ENCODE measurements at places on chromosomes 2 and 18.
A peak's percentile ranks its signal among the peaks of the same experiment; 100 is the strongest.

- DNase-seq: no peak
Measured at GRCh38 chr2:80126596-80127189, 177.9 kb downstream of the LRRTM1 start.

DNA sequence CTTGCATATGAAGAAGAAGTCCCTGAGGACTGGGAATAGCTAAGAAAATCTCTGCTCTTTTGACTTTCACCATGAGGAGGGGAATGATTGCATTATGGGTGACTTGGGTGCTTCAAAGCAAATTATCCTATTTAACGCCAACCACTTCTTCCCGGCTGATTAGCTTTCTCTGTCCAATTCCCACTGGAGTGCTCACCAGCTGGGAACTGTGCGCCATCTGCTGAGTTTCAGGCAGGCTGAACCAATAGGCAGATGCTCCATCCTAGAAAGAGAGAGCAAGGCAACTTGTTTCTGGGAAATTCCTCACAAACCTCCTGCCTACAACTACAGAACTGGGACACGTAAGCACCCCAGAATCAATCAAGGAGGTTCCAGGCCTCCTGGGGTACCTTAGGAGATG is 49.4 kb downstream of the POLE4 start:
- no peak for DNase-seq

DNA sequence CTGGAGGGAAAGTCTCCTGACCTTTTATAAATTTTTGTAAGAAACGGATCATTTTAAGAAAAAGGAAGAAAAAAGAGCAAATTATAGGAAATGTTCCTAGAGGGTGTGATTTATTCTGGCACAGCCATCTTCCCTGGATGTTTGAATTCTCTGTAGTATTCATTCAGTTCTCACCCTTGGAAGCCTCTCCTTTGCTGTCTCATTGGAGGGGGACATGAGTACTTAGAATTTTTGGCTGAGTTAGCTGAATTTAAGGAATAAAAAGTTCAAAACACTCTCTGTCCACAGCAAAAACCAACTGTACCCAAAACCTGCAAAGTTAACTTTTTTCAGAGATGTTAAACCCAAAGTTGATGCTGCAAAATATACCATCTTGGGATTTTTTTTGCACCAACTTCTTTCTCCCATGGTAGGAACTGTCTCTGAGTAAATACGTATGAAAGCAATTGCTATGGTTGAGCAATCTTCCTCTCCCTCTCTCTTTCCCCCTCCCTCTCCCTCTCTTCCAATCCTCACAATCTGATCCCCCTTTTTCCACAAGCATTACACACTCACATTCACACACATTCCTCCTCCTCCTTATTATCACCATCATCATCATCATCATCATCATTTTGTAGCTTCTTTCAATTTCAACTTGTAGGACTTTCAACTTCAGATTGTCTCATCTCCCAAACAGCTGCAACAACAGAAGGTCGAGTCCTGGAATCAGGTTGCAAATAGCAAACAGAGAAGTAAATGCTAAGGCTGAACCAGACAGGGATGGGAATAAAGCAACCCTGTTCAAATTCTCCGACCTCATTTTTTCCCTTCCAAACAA is 183.7 kb downstream of the GFPT1 start:
- DNase-seq: no peak

- no peak for DNase-seq
Measured at GRCh38 chr2:238912228-238912915, 64.5 kb downstream of the TWIST2 start.

DNA sequence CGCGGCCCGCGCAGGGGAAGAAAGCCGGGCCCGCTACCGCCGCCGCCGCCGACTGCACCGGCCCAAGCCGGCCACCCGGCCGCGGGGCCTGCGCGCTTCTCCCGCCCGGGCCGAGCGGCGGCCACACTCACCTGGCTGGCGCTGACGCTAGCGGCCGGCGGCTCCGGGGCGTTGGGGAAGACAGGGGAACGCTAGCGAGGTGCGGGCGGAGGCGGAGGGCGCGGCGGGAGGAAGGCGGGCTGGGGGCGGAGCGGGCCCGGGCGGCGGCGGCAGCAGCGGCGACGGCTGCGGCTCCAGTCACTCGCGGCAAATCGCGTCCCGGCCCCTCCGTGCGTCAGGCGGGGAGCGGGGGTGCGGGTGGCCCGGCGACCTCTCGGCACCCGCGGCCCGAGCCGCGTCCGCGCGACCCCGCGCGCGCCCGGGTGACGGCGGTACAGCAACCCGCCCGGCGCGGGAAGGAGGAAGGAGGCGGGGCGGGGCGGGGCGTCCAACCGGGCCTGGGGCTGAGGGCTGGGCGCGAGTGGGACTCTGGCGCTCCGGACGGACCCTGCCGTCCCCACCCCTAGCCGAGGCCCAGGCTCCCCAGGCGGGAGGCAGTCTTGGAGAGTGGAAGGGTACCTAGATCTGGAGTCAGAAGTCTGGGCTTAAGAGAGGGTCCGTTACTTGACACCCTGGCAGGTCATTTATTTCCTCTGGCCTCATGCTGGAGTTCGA is at the start of gene SESTD1:
SESTD1 (minus strand) TSS at position 465 of the 714 bp plus-strand sequence. CDS start 72,991 bp downstream, outside the sequence.
- DNase-seq: peak; percentile 72

GRCh38 chr18:37450434-37451132 is 115.0 kb downstream of the CELF4 start:
- DNase-seq: no peak

DNA sequence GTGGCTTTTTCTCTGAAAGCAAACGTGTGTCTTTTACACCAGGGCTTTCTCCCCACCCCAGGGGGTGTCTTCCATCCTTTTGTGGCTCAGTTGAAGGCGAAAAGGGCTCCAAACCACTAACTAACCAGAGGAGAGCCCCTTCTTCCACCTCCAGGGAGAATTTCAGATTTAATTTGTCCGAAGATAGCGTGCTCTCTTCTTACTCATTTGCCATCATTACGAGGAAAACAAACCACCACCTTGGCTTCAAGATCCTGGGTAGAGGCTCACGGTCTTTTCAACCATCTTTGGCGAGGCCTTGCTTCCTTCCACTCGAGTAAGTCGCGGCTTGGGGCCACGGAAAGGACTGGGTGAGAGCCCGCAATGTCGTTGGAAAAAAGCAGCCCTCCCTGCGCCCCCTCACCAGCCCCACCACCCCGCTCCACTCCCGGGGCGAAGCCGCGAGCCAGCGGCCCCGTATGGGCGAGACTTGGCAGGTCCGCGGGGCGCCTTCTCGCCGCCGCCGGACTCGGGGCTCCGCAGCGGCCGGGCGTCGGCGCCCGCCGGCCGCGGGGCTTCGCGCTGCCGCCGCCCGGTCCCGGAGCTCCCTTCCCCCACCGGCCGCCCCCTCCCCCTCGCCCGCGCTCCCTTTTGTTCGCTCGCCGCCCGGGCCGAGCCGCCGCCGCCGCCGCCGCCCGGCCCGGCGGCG is 1.7 kb upstream of the ZNF532 start:
- DNase-seq: peak; percentile 40

DNA sequence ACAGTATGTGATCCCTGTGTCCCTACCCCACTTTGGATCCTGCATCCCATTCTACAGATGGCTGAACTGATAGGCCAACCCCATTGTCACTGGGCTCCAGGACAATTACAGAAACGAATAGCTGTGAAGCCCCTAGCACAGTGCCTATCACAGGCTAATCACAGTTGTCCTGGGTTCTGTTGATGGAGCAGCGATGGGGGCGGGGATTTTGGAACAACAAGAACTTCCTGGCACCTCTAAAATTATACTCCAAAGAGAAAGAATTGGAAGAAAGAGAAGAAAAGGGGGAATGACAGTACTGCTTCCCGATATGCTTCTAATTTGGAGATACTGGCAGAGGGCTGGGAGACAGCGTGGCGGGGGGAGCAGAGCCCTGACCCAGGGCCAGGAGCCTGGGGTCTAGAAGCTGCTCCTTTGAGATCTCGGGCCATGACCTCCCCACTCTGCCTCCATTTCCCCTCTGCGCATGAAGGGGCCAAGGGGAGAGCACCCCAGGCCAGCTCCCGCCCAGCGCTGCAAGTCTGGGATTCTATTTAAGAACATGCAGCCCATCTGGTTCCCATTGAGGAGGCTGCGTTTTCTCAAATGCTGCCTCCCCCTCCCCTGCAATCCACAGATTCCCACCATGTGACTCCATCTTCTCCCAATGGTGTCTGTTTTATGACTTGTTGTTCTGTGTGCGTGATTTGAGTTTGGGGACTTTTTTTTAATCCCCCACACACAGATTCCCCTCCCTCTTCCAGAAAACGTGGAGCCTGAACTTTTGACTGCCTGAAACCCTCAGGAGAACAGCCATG is 202.7 kb downstream of the CYP26B1 start:
- DNase-seq: no peak

- no peak for DNase-seq
Measured at GRCh38 chr2:233301248-233301647, 6.4 kb upstream of the SAG start.

DNA sequence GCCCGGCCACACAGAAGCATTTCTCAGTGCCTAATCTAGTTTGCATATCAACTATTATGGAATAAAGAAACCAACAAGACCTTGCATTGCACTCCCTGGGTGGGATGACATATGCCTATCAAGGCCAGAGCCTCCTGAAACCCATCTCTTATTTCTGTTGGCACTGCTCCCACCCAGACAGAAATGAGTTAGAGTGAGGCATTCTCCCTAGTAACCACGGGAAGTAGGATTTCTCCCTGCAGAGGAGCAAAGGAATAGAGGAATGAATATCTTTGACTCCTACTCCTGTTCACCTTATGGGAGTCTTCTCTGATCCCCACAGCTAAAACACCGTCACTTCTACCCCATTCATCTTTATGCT is 24.2 kb upstream of the SCYGR1 start:
- DNase-seq: no peak

DNA sequence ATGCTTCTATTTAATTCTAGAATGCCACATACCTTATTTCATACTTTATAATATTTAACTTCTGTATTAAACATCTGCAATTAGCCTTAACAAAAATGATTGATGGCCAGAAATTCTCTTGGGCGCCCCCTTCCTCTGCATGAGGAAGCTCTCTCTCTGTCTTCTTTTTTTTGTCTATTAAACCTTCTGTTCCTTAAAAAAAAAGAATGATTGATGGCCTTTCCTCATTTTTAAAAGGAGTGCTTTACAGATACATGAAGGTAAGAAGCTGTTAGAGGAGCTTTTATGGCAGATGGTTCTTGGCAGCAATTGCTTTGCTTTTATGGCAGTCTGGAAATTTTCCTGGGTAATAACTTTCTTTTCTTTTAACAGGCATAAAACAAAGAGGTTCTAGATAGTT is 526.9 kb downstream of the SLC4A3 start:
- no peak for DNase-seq

DNA sequence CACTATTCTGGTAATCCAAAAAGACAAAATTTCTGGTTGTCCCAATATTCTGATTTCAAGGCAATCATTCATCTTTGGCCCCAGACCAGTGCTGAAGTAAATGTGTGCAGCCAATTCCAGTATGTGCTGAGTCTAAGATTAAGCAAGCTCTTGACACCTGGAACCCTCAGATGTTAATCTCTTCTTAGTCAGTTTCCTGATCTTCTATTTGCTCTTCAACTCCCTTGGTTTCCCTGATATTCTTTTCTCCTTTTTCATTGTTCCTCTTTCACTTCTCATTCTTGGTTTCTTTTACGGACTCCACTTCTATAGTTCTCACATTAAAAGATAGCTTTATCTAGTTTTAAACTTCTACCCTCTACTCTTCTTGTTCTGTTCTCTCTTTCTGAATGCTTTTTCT is 445.7 kb upstream of the FANCL start:
- no peak for DNase-seq

- no peak for DNase-seq
Measured at GRCh38 chr18:69617888-69618287, 217.2 kb downstream of the DOK6 start.

DNA sequence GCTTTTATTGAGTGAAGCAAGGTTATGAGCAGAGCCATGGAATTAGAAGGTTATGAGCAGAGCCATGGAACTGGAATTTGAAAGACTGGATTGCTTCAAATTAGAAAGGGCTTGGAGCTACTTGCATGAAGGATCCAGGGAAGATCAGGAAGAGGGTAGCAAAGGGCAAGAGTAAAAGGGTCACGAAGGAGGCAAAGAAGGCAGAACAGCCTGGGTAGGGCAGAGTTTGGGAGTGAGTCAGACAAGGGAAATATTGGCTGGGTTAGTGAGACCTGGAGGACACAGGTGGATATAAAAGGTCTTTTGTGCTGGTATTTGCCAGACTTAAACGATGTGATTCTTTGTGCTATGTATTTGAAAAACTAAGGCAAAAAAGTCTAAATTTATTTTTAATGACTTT is 65.0 kb downstream of the SEMA4F start:
- DNase-seq: no peak

- DNase-seq: no peak
Measured at GRCh38 chr2:85132397-85132796, 795 bp upstream of the TCF7L1 start.

- no peak for DNase-seq
Measured at GRCh38 chr18:36094431-36094830, 27.1 kb upstream of the RPRD1A start.

- no peak for DNase-seq
Measured at GRCh38 chr2:235537186-235537585, 43.3 kb downstream of the AGAP1 start.

- DNase-seq: no peak
Measured at GRCh38 chr2:20212871-20213503, 11.9 kb downstream of the SDC1 start.

DNA sequence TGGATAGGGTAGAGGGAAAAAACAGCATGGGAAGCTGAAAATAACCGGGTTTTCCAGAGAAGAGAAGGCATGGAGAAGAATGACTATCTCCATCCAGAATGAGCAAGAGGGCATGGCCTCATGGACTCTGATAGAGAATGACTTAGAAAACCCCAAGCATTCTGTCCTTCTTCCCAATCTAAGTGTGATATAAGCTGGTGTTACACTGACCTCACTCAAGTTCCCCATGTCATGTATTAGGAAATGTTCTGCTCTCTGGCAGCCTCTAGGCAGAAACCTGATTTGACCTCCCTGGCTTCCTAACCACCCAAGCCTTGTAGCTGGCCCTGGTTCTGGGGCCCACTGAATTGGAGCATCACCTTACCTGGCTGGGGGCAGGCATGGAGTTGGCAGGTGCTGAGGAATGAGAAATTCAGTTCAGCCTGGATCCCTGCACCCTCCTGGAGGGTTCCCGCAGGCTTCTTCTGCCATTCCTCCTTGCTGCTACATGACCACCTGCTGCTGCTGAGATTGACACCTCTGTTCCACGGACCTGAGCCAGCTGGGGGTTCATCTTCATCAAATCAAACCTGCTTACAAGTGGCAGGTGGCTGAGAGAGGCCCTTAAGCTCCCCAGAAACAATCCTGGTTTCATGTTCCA is 5.2 kb upstream of the SIGLEC15 start:
- DNase-seq: no peak

DNA sequence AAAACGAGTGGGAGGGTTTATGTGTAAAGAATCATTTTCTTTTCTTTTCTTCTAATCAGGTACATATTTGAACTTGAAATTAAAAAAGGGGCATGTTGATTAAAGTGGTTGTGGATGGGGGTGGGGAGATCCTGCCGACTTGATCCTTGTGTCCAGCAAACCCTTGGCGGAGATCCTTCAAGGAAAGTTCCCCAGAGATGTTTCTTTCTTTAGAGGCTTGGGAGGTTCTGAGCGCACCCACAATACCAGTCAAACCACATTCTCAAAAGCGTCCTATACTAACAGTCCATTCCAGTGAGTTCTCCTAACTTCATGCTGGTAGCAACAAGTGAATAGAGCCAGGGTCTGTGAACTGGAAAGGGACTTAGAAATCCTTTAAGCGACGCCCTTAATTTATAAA is 49.2 kb downstream of the MYCN start:
- DNase-seq: no peak

DNA sequence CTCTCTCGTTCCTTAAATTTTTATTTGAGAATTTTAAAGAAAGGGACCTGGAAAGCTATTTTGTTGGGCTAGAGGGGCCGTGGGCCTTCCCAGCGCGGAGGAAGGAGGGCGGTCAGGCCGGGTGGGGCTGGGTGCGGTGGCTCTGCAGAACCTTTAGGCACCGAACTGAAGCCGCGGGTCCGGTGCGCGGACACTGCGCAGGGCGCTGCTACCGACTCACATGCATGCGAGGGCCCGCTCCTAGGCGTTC is 1.6 kb upstream of the TWIST2 start:
- no peak for DNase-seq

All from activated CD4-positive, CD25-positive, alpha-beta regulatory T cell treated with anti-CD3 and anti-CD28 coated beads, Interleukin-2, amount 50 U/mL, for 72 hours (primary cell).